ENCODE measurements at places on chromosomes 6 and 20.

DNA sequence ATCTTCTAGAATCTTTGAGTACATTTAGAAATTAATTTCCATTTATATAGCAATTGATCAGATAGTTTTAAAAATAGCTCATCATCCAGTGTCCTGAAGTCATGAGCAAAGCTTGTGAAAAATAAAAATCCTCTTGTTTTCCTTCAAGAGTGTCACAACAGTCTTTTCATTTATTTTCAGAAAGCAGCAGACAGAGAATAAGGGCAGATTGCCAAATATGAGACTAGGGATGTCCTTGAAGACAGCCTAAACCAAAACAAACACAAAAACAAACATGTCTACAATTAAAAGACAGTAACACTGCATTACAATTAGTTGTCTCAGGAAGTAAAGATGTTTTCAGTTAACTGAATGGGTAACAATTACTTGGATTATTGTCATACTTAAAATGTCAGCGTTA, 682.8 kb downstream of the TFAP2A start:
- no peak for DNase-seq

GRCh38 chr6:12147557-12148316, 135.6 kb downstream of the HIVEP1 start:
- DNase-seq: no peak

GRCh38 chr6:169912266-169913095, 161.1 kb downstream of the ERMARD start:
- DNase-seq: no peak

DNA sequence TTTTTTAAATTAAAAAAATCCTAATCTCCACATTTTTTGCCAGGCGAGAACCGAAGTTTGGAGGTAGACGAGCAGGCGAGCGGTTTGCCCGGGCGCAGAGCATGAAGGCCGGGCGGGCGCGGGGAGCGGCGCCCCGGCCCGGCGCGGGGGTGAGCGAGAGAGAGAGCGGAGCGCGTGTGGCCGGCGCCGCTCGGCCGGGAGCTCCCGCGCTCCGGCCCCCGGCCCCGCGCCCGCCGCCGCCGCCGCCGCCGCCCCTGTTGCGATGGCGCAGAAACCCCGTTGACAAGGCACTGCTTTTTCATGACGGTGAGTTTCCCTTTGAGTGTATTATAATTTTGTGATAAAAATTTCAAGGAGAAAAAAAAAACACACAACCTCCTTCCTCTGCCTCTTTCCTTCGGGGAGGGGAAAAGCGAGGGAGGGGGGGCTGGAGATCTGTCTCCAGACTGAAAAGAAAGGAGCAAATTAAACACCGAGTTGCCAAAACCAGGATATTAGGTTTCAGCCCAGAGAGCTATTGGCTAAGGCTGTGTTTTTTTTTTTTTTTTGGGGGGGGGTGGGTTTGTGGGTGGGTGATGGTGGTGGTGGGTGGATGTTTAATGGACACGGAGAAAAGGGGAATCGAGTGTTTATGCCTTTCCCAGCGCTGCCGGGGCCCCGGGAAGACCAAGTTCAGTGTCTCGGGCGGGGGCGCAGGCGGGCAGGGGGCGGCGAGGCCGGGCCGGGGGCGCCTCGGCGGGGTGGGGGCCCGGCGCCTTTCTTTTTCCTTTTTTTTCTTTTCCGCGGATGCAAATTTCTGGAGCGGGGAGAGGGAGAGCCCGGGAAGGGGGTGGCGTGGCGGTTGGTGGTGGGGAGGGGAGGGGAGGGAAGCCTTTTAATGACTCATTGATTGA, at the start of gene BICRAL:
BICRAL (plus strand) TSS at position 257 of the 893 bp plus-strand sequence. CDS start 39,971 bp downstream, outside the sequence.
- peak; percentile 57 for DNase-seq

- DNase-seq: no peak
These were observed 9.6 kb downstream of the MRS2 start for GRCh38 chr6:24412294-24412693.

DNA sequence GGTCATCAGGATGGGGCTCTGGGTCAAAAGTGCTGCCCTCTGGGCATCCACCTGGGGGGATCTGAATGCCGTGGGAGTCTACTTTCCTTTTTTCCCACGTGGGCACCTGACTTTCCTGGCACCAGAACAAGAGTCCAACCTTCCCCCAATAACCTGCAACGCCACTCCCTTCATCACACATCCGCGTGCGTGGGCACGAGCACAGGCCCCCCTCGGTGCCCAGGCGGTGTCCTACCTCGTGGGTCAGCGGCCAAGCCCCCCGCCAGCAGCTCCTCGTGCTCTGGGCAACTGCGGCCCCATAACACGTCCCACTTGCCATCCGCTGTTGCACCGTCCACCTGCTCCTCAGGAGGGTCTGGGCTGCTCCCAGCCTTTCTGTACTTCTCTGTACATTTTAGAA, 87.0 kb downstream of the YTHDF1 start:
- DNase-seq: no peak

DNA sequence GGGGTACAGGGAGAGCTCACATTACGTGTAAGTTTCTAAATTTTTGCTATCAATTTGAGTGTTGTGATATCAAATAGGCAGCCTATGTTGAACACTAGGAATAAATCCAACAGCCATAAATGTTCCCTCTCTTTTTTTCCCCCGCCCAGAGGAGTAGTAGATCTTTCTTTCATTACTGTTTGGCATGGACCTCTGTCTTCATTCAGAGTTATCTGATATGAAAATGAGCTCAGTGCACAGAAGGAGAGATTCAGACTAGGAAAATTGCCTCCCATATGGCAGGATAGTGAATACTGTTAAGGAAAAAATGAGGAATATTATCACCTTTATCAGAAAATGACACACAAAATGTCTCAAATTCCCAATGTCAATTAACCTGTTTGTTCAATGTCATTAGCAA, 110.0 kb upstream of the EYS start:
- DNase-seq: no peak

DNA sequence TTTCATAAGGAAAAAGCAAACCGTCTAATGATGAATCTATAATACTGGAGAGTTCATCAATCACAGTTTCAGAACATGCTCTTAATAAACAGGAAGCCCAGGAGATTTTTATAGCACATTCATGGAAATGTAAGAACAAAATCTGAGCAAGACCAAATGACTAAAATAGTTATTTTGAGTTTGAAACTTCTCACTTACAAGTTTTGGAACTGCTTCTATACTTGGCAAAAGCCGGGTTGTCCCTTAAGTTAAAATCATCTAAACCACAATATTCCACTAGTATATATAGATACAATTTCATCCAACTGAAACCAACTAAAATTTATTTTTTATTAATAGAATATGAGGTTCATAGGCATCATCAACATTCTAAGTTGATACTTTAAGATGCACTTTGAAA, 268.2 kb downstream of the PHACTR1 start:
- no peak for DNase-seq

DNA sequence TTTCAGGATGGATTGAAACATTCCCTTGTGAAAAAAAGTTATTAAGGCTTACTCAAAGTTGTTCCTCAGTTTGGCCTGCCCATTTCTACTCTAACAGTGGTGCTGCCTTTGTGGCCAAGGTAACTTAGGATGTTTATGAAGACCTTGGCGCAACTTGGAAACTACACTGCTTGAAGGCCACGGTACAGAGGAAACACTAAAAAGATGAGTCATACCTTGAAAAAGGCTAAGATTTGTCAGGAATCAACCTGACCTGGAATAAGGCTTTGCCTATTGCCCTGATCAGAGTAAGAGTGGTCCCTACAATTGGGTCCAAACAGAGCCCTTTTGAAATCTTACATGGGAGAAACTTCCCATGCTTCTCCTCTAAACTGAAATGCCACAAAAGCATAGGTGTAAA, 119.9 kb upstream of the MOCS1 start:
- no peak for DNase-seq

- DNase-seq: no peak
These were observed 16.8 kb downstream of the TMEM244 start for GRCh38 chr6:129844118-129844891.

DNA sequence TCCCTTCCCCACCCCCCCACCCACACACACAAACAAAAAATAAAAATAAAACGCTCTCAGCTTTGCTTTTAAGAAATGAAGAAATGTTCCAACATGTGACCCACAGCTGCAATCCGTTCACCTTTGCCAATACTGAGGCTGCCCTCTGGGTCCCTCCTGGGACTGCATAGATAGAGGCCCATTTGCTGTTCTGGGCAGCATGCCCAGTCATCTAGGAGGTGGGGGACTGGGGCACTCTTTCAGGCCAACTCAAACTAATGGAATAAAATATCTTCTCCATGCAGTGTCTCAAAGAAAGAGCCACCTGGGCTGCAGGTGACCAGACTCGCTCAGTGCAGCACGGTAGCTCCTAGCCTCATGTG, 79.9 kb downstream of the SLC22A3 start:
- no peak for DNase-seq

GRCh38 chr6:7108964-7109836, 1.4 kb downstream of the RREB1 start:
- peak; percentile 27 for DNase-seq

- DNase-seq: no peak
These were observed 41.7 kb downstream of the SYNE1 start for GRCh38 chr6:152595499-152595898.

DNA sequence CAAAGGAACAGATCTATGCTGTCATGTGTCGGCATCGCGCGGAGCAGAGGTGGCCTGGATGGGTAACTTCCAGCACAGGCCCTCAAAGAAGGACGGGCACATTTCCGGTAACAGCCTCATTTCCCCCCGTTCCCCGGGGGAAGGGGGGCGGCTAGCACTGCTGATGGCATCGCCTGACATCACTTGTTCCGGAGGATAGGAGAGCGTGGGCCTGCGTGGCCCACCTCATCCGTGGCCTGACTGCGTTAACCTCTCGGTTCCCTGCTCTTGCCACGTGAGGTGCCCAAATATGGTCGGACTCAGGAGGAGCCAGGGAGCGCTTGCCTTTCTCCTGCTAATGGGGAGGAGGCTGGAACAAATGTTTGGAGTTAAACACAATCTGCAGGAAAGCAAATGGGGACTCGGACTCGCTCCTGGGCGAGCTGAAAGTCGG, at the start of gene AKAP12:
AKAP12 (plus strand) TSS at position 365 of the 433 bp plus-strand sequence. CDS start 596 bp downstream, outside the sequence.
- DNase-seq: no peak

DNA sequence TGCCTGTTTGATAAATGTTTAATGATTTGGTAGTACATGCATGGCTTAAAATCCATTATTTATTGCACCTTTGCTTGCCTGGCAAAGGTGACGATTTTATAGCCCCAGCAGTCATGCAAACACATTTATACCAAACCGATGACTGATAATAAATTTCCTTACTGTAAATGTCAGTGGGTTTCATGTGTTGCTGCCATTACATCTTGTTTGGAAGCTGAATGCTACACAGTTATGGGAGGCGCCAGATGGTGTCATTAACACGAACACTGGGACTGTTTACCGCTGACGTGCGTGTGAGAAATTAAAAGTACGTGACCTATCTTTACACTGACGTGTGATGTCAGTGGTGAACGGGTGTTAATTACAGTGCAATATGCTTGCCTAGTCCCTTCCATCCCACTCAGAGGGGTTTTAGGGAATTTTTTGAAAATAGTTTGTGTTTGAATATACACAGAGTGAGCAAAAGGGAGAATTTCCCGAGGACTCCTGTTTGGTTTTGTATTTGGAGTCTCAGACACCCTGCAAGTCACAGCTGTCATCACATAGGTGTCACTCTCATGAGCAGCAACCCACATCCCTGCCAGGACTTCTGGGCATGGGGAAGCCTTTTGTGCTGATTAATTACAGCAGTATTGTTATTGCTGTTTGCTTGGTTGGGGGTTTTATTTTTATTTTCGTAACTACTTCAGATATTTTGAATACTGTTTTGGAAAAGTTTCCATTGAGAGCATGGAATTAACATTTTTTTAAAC, 151.8 kb upstream of the INSM1 start:
- DNase-seq: no peak

DNA sequence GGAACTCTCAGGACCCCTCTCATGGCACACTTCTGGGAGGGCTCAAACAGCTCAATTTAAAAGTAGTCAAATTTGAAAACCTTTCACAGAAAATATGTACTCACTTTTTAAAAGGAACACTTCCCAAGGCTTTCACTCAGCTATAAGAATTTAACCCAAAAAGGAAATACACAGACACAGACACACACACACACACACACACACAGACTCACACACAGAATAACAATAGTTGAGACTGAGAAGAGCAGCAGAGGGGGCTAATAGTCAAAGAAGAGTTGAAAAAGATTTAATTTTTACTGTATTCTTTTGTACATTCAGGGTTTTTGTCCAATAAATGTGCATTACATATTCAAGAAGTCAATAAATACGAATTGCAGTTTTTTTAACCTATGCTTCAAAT, 211.4 kb downstream of the HACE1 start:
- DNase-seq: no peak

- no peak for DNase-seq
These were observed 43.7 kb downstream of the FRK start for GRCh38 chr6:116016846-116017545.

DNA sequence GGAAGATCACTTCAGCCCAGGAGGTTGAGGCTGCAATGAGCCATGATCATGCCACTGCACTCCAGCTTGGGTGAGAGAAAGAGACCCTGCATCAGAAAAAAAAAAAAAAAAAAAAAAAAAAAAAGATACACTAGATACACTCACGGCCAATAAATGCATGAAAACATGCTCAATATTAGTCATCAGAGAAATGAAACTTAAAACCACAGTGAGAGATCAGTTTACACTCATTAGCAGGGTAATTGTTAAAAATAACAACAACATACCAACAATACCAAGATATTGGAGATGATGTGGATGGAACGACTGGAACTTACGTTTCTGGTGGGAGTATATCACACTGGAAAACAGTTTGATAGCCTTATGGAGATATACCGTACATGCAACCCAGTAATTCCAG, 29.9 kb downstream of the HS3ST5 start:
- DNase-seq: no peak

DNA sequence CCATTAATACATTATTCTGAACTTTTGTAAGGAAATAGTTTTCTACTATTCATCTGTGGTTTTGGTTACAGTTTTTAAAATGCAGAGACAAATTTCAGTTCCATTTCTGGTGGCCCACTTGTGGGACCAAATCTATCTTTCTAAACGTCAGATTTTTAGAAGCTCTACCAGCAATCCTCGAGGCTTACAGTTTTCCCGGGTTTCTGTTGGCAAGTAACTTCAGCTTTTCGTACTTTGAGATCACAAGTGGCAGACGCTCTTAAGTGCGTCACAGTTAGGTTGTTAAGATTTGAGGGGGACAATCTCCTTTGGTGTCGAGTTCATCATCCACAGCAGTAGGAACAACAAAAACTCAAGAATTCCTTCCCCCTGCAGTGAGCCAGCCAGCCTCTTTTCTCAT, 60.0 kb downstream of the JARID2 start:
- DNase-seq: no peak

GRCh38 chr6:162140251-162140852, 587.2 kb downstream of the PRKN start:
- DNase-seq: no peak

DNA sequence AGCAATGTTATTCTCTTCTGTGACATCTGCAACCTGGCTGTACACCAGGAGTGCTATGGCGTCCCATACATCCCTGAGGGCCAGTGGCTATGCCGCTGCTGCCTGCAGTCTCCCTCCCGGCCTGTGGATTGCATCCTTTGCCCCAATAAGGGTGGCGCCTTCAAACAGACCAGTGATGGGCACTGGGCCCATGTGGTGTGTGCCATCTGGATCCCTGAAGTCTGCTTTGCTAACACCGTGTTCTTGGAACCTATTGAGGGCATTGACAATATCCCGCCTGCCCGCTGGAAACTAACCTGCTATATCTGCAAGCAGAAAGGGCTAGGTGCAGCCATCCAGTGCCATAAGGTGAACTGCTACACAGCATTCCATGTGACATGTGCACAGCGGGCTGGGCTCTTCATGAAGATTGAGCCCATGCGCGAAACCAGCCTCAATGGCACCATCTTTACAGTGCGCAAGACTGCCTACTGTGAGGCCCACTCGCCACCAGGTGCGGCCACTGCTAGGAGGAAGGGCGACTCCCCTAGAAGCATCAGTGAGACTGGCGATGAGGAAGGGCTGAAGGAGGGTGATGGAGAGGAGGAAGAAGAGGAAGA, 4.6 kb downstream of the BRPF3 start:
- no peak for DNase-seq
